ENCODE measurements at places on chromosomes 2 and 18.

DNA sequence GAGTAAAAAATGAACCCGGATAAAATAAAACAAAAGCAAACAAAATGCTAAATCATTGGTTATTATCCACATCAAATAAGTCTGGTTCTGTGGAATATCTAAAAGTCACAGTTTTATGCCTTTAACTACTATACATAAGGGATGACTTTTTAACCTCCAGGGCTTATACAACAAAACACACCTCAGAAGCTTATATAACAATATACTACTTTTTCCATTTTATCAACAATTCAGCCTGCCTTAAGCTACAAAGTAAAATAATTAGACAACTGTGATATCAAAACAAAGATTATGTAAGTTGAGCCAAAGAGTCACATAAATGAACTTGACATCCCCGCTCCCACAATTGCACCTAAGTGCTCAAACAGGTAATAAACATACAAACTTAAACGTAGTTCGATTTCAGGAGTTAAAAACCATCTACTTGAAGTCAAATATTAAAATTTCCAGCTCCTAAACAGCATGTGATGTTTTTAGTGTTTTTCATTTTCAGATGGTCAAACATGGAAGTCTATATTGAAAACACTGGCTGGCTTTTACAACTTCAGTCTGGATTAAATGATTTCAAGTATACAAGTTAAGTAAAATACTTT, 54.7 kb downstream of the ATIC start:
- no peak for DNase-seq

DNA sequence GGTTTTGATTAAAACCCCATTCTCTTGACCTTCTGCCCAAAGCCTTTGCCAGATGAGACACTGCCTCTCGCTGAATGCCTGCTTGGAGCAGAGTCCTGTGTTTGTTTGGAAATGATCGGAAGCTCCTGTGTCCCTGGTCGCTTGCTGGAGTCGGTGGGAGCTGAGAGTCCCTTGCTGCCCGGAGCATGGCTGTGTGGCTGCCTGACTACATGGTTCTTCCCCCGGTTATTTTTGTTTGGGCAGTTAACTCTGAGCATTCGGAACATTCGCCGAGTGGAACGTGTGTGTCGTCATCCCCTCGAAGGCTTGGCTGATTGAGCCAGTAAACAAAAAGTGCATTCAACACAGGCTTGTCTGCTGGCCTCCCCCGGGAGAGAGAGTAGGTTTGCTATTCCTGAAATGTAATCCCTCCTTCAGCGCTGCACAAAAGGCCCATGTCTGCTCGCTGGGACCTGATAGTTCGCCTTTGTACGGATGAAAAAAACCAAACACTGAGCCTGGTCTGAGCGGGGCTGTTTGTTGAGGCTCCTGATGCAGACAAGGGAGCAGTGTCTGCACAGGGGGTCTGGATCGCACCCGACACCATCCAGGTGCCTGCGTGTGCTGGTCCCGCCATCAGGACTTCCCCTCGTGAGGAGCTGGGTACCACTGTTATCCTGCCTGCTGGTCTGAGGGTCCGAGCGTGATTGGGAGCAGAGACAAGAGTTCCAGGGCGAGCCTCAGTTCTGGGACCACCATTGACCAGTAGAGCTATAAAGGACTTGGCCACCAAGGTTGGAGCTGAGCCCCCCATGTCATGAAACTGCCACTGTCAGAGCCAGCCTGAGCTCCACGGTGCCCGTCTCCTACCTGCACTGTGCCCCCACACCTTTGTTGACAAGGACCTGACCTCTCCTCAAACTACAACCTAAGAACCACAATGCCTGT, 83.8 kb downstream of the AGAP1 start:
- DNase-seq, result no peak

DNA sequence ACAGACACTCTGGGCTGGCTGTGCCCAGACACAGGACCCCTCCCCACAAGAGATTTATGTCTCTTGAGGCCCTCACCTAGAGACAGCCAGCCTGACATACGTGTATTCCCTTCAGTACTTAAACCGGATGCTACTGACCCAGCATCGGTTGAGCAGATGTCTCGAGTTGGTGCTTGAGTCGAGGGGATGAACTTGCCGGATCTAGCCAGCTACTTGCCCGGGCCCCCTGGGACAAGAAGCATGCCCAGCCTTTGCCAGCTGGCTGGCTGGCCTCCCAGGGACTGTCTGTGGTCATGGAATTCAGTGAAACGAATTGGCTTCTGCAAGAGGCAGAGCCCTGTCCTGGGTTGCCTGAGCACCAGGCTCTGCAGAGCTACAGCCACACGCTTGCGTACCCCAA, 36.0 kb downstream of the DNMT3A start:
- no peak for DNase-seq

- DNase-seq, result peak; percentile 87
These were observed 76.0 kb downstream of the ARHGAP15 start for GRCh38 chr2:143205106-143205764.

DNA sequence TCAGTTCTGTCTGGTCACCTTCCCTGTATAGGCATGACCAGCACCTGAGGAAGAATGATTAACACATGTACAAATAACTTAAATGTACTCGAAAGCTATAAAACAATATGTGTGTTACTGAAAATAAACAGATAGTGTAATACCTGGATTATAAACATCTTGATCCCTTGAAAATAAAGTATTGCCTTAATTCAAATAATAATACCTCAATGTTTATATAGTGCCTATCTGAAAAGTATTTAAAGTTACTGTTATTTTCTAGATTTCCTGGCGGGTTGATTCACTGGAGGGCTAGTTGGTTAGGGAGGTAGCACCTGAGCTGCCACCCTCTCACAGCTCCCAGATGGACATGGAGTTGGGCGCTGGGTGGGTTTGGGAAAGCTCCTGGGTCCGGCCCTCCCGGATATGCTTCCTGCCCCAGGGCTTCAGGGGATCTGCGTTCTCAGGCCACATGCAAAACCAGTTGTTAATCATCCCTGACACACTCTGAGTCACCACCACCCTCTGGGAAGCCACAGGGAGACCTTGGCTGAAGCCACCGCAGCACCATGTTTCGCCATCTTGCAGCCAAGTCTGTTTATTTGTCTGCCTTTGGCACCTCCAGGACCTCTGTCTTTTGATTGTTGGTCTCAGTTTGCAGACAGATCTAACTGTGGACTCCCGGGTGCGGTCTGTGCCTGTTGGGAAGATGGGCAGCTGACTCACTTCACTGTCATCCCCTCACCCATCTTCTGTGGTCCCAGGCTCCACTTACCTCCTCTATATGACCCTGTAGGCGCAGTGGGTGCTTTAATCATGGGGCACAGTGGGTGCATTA, 35.3 kb downstream of the RAB31 start:
- DNase-seq, result peak; percentile 93

GRCh38 chr2:29963972-29964570, 42.7 kb upstream of the ALK start:
- DNase-seq, result no peak

GRCh38 chr2:56099963-56100362, 83.8 kb upstream of the CCDC85A start:
- DNase-seq, result no peak

DNA sequence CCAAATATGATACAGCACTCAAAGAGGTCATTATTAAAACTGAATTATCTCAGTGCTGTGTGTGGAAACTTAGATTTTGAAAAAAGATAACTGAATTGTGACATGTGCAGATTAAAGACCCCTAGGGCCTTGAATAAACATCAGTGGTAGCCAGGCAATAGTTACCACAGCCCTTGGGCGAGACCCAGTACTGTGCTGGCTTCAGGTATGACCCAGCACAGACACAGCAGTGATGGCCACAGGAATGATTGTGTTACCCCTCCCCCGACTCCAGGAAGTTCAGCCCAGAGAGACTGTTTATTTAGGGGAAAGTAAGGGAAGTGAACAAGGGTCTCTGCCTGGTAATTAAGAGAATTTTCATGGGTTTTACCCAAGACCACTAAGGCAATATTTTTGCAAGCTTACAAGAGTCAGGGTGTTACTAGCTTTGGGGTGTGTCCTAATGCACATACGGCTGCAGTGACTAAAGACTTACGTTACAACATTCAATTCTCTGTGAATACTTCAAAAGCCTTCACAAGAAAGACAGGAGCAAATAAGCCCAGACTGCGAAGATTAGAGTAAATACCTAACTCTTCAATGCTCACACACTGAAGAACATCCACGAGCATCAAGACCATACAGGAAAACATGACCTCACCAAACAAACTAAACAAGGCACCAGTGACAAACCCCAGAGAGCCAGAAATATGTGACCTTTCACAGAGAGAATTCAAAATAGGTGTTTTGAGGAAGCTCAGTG, 28.2 kb upstream of the ITGAV start:
- no peak for DNase-seq

DNA sequence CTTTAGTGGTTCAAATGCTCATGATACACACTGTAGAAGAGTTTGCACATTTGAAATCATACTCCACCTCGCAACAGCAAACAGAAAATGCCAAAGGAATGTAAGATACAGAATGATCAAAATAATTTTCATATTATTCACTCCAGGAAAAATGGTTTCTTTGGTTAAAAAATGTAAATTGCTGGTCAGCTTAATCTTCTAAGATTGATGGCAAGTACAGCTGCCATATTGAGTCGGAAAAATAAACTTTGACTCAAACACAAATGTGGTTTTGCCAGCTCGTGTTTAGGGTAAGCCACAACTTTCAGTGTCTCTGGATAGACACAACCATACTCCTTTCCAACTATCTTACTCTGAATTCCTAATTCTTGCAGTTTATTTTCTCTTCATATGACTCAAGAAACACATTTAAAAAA, 154.9 kb upstream of the SMIM21 start:
- no peak for DNase-seq

- no peak for DNase-seq
These were observed 35.0 kb downstream of the MRPL33 start for GRCh38 chr2:27806311-27807059.

- DNase-seq, result no peak
These were observed 53.8 kb downstream of the COX7A2L start for GRCh38 chr2:42307180-42307579.

- DNase-seq, result no peak
These were observed 2.3 kb downstream of the PRKD3 start for GRCh38 chr2:37322368-37322767.
